ENCODE measurements at places on chromosomes 5 and 9.

GRCh38 chr5:131303537-131303936 is 39.7 kb downstream of the CDC42SE2 start:
- no peak for DNase-seq

GRCh38 chr5:44089424-44090144 is 299.6 kb downstream of the FGF10 start:
- peak; percentile 13 for DNase-seq

DNA sequence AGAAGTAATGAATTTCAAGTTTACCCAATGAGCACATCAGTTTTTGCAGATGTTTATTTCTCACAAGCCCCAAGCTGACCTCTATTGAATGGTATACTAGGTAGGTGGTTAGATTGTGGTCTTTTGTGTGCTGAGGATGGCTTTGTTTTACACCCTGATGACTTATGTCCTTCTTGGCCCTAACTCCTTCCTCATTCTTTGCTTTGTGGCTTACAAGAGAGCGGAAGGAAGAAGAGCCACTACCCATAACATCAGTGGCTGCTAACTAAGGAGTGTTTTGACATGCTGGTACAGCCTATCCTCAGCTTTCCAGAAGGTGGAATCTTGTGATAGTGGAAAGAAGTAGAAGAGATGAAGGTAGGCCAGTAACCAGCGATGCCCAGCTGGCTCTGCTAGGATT is 85.7 kb upstream of the NTRK2 start:
- DNase-seq, result no peak

GRCh38 chr5:57716661-57717060 is 234.1 kb upstream of the ACTBL2 start:
- DNase-seq, result no peak

DNA sequence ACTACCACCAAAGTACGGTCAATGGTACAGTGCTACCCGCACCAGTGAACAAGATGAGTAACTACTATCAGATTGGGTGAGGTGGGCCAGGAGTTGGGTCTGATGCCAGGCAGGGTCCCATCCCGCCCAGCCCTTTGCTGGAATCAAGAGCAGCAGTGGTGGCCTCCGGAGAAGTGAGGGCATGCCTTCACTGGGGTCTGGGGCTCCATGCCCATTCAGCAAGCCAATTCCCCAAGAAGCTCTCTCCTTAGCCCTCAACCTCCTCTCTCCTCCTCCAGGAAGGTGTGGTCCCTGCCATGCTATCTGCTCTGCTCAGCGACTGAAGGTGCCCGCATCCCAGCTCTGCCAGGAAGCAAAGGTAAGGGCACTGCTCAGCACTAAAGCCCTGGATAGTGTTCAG is 62.7 kb upstream of the CPLX2 start:
- no peak for DNase-seq

DNA sequence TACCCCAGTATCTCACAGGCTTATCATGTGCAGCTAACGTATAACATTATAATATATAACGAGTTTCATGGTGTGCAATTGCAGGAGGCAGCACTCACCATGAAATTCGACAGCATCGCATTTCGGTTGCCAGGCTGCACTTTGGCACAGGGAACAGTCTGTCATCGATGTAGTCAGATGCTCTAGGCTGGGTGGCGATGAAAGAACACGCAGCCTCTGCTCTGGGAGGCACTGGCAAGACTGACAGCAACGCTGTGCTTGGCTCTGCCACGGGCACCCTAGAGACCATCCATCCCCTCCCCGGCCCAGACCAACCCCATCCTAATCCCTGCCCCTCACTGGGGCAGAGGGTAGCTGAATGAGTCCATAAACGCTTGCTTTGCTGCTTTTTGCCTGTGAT is 290.8 kb downstream of the MED10 start:
- DNase-seq, result no peak

DNA sequence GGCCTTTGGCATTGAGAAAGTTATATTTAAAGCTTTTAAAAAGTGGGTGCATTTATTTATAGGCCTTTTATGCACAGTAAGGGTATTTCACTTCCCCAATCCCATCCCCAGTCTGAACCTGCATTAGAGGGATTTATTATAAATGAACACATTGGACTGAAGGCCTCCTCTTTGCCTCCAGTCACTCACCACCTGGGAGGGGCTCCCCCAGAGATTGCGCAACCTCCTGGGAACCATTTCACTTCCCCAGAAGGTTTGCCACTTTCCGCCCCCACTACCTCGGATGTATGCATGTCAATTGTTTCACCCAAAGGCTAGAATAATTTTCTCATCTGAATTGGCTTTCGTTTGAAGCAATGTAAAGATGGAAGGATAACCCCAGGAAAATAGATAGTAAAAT is 29.8 kb upstream of the VCAN start:
- DNase-seq, result no peak

GRCh38 chr9:33103501-33104281 is 27.2 kb upstream of the SMU1 start:
- DNase-seq, result no peak

GRCh38 chr5:136062366-136063274 is 33.8 kb downstream of the TGFBI start:
- no peak for DNase-seq

- DNase-seq, result no peak
Observed at GRCh38 chr5:15538516-15538915, 38.5 kb downstream of the FBXL7 start.

- DNase-seq, result no peak
Observed at GRCh38 chr5:95217351-95217750, 67.5 kb downstream of the MCTP1 start.

DNA sequence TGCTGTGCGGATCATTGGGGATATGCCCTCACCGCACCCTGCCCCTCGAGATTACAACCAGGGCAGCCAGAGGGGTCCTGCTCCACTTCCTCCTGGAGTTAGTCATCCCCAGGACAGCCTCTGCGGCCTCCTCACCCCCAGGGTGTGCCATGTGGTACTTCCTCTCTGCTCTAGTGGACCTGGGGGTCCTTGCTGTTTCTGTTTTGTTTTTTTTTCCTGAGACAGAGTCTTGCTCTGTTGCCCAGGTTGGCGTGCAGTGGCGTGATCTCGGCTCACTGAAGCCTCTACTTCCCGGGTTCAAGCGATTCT is 5.2 kb upstream of the FCN1 start:
- DNase-seq, result no peak

DNA sequence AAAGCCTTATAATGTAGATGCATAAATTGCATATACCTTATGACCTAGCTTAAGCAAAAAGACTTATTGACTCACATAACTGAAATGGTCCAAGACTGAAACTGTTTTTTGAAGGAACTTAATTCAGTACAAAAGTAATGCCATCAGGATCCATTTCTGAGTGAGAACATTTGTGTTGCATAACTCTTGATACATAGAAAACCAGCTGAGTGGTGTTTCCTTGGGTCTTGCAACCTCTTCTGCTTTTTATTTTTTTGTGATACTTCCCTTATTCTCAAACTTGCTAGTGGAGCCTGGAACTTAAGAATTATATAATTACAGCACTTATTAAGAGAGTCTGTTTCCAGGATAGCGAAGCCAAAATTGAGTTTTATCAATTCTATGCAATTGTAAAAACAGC is 272.0 kb downstream of the MAN2A1 start:
- no peak for DNase-seq

GRCh38 chr5:83472213-83472507 is 616 bp downstream of the VCAN start:
- no peak for DNase-seq

- DNase-seq, result no peak
Observed at GRCh38 chr9:36843964-36844363, 190.1 kb downstream of the PAX5 start.

DNA sequence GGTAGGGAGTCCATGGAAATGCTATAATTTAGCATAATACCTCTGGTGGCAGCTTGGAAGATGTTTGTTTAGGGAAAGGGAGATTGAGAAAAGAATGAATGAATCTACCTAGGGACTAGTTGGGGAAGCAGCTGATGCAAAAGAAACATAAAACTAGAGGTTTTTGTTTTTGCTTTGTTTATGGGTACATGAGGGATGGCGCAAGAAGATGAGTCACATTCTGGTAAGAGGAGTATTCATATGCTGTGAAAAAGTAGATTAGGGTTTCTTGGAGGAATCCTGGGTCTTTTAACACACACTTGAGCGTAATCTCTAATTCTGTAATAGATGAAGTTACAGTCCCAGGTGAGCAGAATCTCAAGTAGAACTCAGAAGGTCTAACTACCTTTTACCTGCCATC is 17.1 kb downstream of the C9orf43 start:
- DNase-seq, result no peak

- DNase-seq, result no peak
Observed at GRCh38 chr9:37342493-37342892, 80.0 kb upstream of the GRHPR start.
